ENCODE measurements at places on chromosomes 4 and X. TPM values are rescaled to one million over a fixed set of nuclear protein-coding genes. Genes with fewer than 3 reads are reported as not detected.

The TEX13C gene
- total RNA-seq: not detected

The SERPINA7 gene
- total RNA-seq: 0.15 TPM

DNA sequence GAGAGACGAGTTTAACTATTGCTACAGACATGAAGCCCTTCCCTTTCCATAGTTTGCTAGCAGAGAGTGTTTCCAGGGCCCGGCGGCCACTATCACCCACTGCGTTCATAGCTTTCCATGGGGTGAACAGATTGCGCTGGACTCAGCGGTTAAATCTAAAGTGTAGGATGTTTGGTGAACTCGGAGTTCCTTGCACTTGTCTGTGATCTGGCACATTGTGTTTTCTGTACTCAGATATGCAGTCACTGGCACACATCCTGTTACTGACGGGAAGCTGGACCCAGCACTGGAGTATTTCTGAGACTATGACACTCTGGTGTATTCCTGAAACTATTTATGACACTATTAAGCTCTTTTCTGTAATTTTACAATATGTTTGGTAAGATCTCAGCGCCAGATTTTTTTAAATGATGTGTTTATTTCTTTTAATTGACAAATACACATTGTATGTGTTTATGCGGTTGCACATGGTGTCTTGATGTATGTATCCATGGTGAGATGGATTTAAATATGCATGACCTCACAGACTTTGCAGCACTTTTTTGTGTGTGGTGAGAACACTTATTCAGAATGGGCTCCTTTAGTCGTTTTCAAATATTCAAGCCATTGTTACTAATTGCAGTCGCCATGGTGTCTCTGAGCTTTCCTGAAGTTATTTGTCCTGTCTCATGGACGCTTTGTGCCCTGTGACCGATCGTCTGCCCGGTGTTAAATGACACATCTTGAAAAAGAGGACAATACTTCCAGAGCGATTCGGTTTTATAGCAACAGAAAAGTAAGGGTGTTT, 14.1 kb downstream of the CD99 start:
- DNase-seq: no peak

The GLRA3 gene
- total RNA-seq: not detected

DNA sequence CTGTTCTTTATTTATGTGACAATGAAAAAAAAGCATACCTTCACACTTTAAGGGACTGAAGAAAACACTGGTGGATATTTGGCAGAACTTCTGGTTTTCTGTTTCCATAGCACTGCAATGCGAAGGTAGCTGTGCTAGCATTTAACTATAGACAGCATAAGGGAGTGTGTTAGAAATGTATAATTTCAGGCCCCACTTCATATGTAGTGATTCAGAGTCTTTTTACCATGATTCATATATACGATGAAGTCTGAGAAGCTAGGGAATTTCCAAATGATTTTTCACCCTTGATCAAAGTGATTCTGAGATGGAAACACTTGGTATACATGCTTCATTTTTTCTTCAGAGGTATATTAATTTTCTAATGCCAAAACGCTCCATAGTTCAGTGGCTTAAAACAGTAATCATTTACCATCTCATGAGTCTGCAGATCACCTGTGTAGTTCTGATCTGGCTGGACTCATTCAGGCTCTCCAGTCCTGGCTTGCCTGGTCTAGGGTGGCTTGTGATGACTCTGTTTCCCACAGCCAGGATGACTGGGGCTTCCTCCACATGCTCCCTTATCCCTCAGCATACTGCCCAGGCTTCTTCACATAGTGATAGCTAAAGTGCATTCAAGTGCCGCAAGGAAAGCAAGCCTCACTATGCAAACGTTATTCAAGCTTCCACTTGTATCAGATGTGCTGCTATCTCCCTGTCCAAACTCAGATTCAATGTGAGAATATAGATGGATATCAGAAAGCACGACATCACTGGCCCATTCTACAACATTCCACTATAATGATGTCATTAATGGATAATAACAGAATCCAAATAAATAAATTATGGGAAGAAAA, 790.1 kb downstream of the TECRL start:
- no peak for DNase-seq

DNA sequence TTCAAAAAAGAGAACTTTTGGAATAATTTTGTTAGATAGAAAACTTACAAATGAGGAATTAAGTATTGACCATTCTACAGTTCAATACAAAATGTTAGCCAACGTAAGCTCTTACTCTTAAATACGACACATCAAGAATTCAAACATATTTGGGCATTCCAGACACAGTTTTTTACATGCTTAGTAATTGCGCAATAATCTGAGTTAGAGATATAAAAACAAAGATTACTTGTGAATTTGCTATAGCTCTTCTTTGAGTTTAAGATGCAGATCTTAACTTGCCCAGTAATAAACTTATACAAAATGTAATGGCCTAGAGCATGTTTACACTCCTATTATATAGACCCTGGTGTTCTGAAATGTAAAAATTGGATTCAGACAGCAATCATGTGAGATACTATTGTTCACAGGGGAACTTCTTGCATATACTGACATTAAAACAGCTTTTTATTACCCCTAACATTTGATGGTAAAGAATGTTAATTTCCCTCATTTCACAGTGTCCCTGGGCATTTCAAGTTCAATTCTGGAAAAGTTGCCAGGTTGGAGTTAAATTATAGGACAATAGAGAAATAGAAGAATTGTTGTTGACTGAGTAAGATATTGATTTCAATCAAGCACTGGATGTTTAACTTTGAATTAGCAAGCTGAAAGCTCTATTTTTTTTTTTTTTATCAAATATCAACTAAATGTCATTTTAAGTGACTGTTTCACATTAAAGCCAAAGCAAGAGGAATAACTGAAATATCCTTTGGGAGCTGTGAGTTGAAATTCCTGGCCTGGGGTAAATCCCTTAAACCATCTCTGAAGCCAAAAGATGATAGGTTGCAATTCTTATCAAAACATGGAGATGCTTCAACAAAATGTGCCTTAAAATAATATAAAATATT, 910 bp downstream of the HPGDS start:
- no peak for DNase-seq

GRCh38 chr4:3137908-3138307, 63.4 kb downstream of the HTT start:
- no peak for DNase-seq

DNA sequence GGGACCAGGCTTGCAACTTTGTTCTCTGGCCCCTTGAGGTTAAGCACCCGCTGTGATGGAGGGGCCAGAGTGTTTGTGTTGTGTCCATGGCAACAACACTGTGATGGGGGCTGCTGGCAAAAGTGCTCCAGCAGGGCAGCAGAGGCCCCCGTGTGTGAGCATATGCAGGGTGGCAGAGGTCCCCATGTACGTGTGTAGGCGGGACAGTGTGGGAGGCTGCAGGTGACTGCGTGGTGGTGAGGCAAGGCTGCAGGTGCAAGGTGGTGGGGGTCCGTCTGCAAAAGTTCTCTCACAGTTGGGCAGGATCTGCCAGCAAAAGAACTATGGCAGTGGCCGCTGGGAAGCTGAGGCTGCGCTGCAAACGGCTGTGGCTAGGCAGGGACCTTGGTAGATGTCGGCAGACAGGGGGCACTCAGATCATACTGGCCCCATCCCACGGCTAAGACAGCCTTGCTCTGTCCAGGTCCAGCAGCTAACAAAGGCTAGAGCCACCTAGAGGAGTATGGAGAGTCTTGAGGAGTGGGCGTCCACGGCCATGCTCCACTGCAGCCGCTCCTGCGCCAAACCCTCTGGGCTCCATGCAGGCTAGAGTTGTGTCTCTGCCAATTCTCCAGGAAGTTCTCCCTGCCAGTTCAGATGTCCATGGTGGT, 46.8 kb upstream of the PASD1 start:
- no peak for DNase-seq

DNA sequence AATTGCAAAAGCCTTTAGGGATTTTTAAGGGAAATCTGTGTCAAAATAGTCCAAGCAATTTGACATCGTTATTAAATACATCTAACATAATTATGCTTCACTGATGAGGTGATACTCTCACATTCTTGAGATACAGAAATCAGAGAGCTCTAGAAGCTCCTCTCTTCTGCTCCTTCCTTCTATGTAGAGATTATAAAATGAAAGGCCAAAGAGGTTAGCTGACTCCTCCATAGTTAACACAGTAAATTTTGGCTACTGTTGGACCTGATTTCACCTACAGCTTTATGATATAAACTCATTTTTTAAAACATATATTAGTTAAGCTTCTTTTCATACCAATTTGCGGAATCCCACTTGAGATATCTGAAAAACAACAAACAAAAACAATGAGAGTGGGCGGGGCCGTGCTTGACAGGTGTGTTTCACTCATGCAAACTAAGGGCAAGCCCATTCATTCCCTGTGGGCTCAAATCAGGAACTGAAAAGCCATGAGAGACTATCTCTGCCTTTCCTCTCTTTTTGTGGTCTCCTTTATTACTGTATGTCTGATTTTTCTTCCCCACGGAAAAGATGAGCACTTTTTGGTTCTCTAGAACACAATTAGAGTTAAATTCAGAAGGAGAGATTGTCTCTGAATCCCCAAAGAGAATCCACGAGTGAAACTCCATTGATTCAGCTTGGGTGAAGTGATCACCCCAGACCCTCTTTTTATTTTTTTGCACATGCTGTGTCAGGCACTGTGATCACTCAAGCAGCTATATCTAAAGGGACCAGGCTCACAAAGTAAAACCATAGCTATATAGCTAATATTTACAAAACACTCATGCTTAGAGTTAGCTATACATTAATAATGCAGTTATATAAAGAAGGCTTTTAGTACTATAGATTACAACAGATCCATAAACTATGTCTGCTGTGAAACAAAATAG, 566.3 kb downstream of the IL15 start:
- no peak for DNase-seq

Measured in Panc1 (cell line).